CD8-positive, alpha-beta T cell (primary cell): ENCODE measurements at places on chromosomes 7 and 10.
A peak's percentile ranks its signal among the peaks of the same experiment; 100 is the strongest.

- DNase-seq, result no peak
Observed at GRCh38 chr7:148698007-148698396, 701 bp upstream of the CUL1 start.

GRCh38 chr7:24979470-24979862 is 512 bp downstream of the OSBPL3 start:
- peak; percentile 86 for DNase-seq

DNA sequence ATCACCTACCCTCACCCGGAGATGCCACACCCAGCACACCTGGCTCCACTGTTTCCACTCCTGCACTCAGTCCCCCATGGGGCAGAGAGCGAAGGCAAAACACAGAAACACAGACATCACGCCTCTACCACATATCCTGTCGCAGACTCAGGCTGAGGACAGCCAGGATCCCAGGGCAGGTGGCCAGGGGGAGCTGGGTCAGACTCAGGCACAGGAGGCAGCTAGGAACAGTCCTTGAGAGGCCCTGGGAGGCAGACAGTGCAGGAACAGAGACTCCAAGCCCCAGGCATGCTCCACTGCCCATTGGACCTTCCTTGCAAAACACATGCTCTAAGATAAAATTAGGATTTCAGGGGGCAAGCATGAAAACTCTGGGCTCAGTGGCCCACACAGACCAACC is 154.4 kb upstream of the C7orf33 start:
- no peak for DNase-seq

DNA sequence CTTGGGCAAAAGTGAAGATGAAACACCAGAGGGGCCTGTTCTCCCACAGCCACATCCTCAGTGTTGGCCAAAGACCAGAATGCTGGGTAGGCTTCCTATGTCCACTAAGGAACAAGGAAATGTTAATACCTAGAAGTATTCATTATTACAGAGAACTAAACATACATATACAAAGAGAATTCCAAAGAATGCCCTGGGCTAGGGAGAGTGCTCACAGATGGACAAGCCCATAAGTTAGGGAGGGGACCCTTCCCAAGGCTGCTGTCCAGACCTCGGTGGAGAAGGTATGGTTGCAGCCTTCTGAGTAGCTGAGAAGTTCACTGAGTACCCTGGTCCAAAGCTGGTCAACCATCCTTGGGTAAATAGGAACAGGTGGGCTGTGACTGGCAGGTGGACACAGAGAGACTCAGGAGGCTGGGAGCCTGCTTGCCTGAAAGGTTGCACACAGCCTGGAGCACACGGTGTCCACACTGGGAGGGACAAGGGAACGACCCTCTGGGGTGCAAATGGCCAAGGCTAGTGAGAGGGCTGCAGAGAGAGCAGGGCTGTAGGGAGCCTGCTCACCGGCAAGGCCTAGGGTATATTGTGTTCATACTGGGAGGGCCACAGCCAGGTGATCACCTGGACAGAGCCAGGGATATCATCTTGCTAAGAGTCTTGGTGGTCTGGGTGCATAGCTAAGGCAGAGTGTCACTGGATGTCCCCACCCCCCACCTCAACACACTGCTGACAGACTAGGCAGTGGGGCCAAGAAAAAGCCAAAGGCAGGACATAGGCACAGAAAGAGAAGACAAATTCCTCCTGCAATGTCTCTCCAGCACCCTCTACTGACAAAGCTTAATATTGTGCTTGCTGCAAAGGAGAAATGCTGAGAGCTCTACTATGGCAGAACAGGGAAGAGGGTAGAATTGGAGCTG is 40.3 kb downstream of the CPVL start:
- no peak for DNase-seq

GRCh38 chr7:41910940-41911600 is 208.2 kb upstream of the INHBA start:
- no peak for DNase-seq
